ENCODE measurements at places on chromosomes 13 and 19. TPM values are rescaled to one million over a fixed set of nuclear protein-coding genes. Genes with fewer than 3 reads are reported as not detected.

ZNF544 gene
- 24.7 TPM for polyA plus RNA-seq

COL4A1 gene
- 36.1 TPM for polyA plus RNA-seq

HSPB6 gene
- polyA plus RNA-seq = 0.46 TPM

APC2 gene
- polyA plus RNA-seq = 0.08 TPM

TUBA3C gene
- polyA plus RNA-seq = not detected

PCDH17 gene
- polyA plus RNA-seq = not detected

SPACA4 gene
- not detected for polyA plus RNA-seq

GRCh38 chr13:113989585-113990300 is 15.9 kb upstream of the C13orf46 start:
- no peak for DNase-seq

GRCh38 chr13:81637457-81637856 is 1296.5 kb upstream of the SPRY2 start:
- DNase-seq = no peak

DNA sequence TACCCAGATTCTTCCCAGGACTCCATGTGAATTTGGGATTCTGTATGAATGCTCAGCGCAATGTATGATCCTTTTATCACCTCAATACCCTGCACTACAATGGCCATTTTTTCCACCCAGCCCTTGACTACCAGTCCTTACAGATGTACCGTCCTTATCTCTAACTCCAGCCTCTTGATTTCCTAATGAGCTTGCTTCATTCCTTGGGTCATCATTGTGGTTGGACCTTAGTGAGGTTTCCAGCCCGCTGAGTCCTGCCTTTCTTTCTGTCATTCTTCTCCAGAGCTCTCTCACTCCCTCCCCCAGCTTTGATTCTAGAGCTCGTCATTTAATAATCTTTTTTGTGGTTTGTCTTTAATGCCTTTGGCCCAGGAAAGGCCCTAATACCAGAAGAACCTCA is 438.5 kb downstream of the ZNF536 start:
- no peak for DNase-seq

- DNase-seq = no peak
These were observed 1397.0 kb downstream of the UQCRFS1 start for GRCh38 chr19:27815985-27816384.

DNA sequence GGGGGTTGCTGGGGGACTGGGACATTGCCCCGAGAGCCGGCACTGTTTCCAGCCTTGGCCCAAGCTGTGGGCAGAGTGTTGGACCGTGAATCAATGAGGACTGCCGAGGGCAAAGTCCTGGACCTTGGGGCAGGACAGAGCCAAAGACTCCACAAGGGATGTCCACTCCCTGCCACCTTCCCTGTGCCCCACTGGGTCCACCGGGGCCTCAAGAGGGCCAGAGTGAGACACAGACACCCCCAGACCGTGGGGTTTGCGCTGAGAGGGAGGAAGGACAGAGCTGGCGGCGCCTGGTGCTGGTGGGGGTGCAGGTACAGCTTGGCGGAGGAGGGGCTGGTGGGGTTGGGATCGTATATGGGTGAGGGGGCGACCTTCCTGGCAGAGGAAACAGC is 11.8 kb downstream of the MAST3 start:
- DNase-seq = no peak

- DNase-seq = peak; percentile 62
These were observed 4.4 kb upstream of the KCNN4 start for GRCh38 chr19:43784981-43785808.

GRCh38 chr13:46885018-46885417 is 11.8 kb downstream of the HTR2A start:
- no peak for DNase-seq

DNA sequence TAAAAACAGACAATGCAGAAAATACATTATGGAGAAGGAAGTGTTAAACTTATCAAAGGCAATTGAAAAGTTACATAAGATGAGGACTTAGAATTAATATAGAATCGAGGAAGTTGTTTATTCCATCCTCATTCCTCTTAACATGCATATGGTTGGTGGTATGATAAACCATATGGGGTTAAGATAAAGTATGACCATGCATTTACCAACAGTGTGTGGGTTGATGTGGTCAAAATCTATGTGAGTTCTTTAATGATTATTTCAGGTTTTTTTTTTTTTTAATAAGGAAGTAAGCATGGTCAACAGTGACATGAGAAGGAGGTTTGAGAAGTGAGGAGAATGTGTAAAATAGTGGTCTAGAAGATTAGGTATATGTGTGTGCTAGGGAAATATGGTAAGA is 94.5 kb downstream of the TDRD3 start:
- no peak for DNase-seq

DNA sequence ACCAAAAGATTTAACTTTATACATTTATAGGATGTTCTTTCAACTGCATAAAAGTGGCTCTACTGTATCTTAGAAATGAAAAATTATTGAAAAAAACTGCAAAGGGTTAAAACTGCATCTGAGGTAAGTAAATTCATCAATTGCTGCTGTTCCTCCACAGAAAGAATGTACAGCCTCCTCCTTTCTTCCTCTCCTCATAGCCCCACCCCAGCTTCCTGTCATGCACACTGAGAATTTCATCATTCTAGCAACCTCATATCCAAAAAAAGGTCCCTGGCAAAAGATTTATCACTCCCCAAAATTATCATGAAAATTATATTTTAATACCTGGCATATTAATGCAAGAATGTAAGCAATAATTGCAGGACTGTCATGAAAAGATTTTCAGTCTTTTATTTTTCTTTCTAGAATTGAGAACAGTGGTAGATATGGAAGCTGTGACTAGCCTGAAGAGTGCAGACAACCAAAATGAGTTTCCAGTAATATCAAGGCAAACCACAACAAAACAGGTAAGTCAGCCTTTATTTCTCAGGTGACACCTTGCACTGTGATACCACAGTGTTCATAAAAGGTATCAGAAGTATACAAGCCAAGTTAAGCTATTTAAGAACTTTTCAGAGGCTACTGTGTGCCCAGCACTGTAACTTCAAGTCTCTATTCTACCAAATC is 110.8 kb downstream of the SUCLA2 start:
- no peak for DNase-seq

DNA sequence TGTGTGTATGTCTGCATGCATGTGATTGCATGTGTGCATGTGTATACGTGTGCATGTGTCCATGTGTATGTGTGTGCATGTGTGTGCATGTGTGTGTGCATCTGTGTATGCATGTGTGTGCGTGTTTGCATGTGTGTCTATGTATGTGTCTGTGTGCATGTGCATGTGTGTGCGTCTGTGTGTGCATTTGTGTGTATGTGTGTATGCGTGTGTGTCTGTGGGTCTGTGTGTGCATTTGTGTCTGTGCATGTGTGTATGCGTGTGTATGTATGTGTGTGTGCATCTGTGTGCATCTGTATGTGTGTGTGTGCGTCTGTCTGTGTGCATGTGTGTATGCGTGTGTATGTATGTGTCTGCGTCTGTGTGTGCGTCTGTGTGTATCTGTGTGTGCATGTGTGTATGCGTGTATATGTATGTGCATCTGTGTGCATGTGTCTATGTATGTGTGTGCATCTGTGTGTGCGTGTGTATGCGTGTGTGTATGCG is 3.0 kb downstream of the STXBP2 start:
- DNase-seq = no peak

GRCh38 chr13:73258406-73258805 is 199.6 kb downstream of the KLF5 start:
- no peak for DNase-seq

- DNase-seq = no peak
These were observed 13.4 kb downstream of the THOP1 start for GRCh38 chr19:2798733-2799132.

GRCh38 chr13:48600374-48601364 is 53.1 kb upstream of the CYSLTR2 start:
- peak; percentile 13 for DNase-seq

- peak; percentile 14 for DNase-seq
These were observed 46.2 kb downstream of the DCT start for GRCh38 chr13:94433055-94433961.

DNA sequence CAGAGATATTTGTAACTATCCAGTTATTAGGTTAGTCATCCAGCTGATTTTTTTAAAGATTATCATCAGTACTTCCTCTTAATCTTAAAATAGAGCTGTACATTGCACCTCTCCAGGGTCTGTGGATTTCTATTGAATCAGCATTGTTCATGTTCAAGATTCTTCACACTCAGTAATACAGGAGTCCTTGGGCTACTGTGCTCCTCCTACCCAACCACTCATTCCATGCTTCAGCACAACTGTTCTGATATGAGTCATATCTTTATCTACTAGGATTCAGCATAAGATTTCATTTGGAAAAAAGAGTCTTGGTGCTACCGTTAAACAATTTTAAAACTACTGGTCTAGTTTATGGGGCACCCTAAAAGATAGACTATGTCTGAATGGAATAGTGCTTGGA is 357.8 kb downstream of the DCT start:
- peak; percentile 51 for DNase-seq

DNA sequence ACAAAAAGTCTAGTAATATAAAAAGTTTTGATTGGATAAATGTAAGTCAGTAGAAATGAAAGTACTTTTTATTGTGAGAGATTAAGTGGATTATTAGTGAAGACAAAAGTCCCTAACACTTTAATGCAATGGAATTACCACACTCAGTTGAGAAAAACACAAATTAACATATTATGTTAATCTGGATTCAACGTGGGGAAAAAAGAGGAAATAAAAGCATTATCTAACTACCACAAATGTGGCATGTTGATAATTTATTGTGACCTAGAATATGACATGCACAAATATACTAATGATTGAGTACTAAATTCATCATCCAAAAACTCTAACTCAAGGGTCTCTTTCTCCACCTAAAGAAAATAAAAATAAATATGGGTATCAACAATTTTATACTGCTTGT is 41.5 kb downstream of the FOXO1 start:
- DNase-seq = no peak

DNA sequence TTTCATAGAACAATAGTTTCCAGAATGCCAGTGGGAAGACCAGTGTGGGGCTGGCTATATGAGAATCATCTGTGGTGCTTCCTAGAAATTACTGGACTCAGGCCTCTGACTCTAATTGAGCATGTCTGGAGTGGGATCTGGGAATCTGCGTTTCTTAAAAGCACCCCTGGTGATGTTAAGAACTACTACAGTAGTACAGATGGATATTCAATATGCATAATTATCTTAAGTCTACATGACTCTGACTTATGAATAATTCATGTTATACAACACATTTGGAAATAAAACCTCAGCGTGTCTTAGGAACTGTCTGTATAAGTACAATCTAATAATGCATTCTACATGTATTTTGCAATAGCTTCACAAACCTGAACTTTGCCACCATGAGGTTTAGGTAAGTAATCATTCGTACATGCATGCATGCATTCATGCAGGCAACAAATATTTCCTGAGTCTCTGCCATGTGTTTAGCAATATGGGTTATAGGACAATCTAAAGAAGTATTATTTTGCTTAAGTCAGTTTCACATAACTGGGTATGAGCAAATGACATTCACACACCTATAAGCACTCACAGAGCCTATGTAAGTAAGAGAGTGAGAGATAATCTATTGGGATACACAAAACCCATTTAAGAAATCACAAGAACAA is 62.0 kb downstream of the EPSTI1 start:
- DNase-seq = no peak

- no peak for DNase-seq
These were observed 73.1 kb upstream of the MTIF3 start for GRCh38 chr13:27523346-27524073.

GRCh38 chr13:30615481-30615865 is 2.2 kb upstream of the USPL1 start:
- no peak for DNase-seq

GRCh38 chr19:16825312-16826052 is 3.7 kb upstream of the SIN3B start:
- DNase-seq = peak; percentile 42

DNA sequence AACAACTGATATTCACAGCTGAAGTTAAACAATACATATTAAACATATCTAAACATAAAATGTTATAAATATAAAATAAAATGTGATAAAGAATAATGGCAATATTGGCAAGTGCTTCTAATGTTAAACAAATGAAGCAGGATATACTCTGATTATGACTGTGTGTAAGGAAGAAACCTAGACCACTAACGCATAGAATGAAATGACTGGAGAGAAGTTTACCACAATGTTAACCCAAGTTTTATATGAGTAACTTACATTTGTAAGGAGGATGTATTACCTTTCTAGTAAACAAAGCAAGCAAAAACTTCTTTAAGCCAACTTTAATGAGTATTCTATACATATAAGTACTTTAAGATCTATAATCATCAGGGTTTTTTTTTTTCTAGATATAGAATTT is 43.0 kb downstream of the RB1 start:
- no peak for DNase-seq

- DNase-seq = peak; percentile 12
These were observed 347.8 kb downstream of the MZT1 start for GRCh38 chr13:72379581-72379980.

DNA sequence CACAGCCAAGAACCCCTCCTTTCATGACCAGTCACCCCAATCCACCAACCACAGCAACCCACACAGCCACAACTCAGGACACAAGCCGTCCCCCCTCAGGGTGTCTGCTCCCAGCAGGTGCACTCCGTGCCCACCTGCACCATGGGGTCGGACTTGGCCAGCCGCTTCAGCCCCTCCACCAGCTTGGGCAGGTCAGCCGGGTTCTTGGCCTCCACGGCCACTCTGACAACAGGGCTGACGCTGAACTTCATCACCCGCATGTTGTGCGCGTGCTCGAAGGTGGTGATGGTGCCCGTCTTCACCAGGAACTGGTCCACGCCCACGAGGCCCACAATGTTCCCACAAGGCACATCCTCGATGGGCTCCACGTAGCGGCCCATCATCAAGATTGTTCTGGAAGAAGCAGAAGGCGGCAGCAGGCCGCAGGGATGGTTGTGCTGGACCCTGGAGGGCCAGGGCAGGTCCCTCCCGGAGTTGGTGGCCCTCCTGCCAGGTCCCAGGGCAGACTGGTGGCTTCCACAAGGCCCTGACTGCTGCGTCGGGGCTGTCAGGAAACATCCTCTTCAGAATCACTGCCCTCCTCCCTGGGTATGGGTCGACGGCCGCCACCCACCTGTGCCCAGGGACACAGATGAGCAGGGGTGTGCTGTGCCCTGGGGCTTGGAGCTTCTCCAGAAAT is 5.5 kb downstream of the EEF2 start:
- no peak for DNase-seq

- DNase-seq = no peak
These were observed 14.1 kb upstream of the FRY start for GRCh38 chr13:32017474-32017873.

DNA sequence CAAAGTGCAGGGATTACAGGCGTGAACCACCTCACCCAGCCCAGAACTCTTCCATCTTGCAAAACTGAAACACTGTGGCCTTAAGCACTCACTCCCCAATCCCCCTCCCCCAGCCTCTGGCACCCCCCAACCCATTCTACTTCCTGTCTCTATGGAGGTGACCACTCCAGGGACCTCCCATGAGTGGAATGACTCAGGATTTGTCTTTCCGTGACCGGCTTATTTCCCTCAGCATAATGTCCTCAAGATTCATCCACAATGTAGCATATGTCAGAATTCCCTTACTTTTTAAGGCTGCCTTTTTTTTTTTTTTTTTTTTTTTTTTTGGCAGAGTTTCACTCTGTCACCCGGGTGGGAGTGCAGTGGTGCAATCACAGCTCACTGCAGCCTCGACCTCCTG is 3.6 kb upstream of the F2RL3 start:
- no peak for DNase-seq
